ENCODE measurements at places on chromosomes 12 and 14.

DNA sequence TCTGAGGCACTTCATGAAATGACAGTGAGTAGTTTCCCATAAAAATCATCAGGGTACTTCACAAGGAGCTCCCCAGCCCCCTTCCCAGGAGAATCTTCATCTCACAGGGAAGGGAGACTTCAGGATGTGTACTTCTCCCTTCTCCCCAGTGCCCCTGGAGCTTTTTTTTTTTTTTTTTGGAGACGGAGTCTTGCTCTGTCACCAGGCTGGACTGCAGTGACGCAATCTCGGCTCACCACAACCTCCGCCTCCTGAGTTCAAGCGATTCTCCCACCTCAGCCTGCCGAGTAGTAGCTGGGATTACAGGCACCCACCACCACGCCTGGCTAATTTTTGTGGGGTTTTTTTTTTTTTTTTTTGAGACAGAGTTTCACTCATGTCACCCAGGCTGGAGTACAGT, 10.4 kb downstream of the ITPK1 start:
- no peak for DNase-seq

- no peak for DNase-seq
Observed at GRCh38 chr12:21608196-21608595, 3.5 kb upstream of the GYS2 start.

- peak; percentile 35 for DNase-seq
Observed at GRCh38 chr12:122123051-122123760, 44.6 kb downstream of the MLXIP start.

- no peak for DNase-seq
Observed at GRCh38 chr14:35534208-35534872, 376 bp downstream of the INSM2 start.

DNA sequence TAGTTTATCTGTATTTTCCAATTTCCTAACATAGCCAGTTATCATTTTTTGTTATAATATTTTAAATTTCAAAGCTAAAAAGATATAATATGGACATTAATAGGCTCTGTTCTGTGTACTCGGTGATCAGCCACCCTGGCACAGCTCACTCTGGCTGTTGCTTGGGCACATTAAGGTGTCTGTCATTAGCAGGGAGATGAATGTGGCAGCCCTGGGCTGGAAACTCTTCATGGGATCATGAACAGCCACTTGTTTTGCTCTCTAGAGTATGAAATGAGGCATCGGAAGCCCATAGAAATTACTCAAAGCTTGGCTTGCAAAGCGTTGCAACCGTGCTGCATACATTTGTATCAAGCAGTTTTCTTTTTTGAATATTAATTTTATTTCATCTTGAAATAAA, 233.2 kb downstream of the DACT1 start:
- no peak for DNase-seq

GRCh38 chr12:26867080-26867479, 34.1 kb upstream of the ITPR2 start:
- DNase-seq = no peak

- no peak for DNase-seq
Observed at GRCh38 chr14:52081964-52082363, 13.1 kb upstream of the NID2 start.

DNA sequence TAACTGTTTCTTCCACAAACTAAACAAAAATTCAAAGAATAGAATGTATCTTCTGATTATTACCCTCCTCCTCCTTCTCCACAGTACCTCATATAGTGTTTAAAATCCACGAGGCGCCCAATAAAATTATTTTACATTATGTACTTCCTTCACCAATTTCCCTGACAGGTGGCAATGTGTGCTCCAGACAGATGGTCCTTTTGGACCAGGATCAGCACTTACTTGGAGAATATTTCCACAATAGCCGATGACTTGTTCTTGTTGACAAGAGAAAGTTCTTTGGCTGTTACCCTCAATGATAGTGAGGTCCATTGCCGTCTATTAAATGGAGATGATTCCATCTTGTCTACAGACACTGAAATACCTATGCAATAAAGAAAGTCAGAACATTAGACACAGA, 34.9 kb downstream of the LIMA1 start:
- no peak for DNase-seq

DNA sequence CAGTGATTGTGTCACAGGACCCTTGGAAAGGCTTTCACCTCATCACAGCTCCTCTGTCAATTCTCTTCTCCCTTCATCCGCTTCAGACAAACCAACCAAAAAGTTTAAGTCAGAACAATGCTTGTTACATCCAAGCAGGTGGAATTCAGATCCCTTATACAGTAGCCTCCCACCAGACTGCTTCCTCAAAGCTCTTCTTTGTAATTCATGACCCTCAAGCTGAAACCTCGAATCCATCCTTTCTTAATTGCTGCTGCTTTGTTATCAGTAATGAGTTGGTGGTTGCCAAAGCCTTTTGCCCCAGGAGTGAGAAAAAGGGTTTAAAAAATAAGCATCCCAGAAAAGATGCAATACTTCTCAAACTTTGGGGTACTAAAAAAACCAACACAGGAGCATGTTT, 9.5 kb downstream of the BEST3 start:
- DNase-seq = peak; percentile 55

DNA sequence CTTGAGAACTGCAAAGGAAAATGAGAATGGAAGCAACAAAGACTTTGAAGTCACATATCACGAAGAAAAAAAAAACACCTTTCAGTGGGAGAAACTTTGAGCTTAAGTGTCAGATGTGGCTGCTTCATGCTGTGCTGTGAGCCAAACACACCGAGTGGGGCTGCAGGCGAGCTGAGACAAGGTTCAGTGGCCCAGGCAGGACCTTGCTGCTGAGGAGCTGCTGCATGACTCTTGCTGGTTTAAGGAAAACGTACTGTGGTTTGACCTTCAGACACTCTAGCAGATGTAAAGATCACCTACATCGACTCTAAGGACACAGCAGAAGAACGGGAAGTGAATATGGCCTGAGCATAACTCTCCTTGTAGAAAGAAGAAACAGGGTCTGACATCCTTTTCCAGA, 118.1 kb upstream of the OR4E1 start:
- no peak for DNase-seq

DNA sequence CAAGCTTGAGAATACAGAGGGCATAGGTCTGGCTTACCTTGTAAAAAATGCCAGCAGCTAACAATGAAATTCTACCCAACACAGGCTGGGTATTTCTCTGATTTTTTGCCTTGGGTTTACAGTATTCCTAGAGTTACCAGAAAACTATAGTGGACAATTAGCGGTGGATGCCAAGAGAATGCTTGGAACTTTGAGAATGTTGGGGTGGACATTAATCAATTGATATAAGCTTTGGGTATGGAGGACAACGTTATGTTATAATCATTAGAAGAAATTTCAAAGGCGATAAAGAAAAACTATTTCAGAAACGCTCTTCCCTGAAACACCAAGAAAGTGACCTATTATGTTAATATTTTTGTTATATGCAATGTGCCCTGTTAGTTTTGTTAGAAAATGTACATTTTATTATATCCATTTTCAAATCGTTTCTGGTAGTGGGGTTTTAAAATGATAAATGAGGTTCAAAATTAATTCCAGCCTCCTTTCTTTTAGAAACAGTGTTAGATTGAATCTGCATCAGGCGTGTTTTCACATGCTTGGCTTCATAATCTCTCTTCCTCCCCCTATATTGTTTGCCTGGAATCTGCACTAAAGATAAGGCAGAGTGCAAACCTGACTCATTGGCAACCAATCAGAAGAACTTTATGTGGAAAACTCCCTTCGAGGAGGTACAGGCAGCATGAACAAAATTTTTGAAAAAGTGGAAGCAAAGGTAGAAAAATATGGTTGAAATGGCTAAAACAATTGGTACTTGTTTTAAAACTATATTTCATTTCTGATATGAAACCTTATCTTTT, 1.4 kb upstream of the PTPRQ start:
- no peak for DNase-seq

Measured in kidney glomerular epithelial cell (primary cell).